Left lung (tissue), 14 donors: ENCODE measurements at places on chromosomes 1 and 21. TPM values are rescaled to one million over a fixed set of nuclear protein-coding genes. Genes with fewer than 3 reads are reported as not detected.

Gene CHI3L1
- polyA plus RNA-seq: 0.44 TPM

- no peak overlapping the region for H3K4me3 ChIP-seq
- no peaks in the 10 kb centered on the region for H3K27me3 ChIP-seq
- DNase-seq: no peak
- H3K27ac ChIP-seq: no peak overlapping the region
- H3K36me3 ChIP-seq: no peaks in the 10 kb centered on the region
These were observed 2.4 kb downstream of the SPRTN start for GRCh38 chr1:231340328-231341013.

DNA sequence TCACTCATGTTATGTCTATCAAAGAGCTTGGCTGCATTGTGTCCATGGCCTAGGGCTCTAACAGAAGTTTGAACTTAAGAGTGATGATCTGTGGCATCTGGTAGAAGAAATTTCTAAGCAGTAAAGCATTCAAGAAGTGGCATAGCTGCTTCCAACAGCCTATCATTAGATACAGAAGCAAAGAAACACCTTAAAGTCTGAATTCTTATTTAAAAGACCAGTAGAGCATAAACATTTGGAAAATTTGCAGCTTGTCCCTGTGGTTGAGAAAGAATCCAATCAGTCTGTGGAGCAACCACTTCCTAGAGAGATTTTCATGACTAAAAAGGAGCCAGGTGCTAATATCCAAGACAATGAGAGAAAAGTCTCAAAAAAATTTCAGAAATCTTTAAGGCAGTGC lies 165.5 kb downstream of the SNX7 start:
- no peaks in the 10 kb centered on the region for H3K36me3 ChIP-seq
- H3K27me3 ChIP-seq: no peaks in the 10 kb centered on the region
- DNase-seq: no peak
- no peak overlapping the region for H3K4me3 ChIP-seq

- no peaks in the 10 kb centered on the region for H3K4me1 ChIP-seq
- no peaks in the 10 kb centered on the region for H3K27me3 ChIP-seq
- H3K36me3 ChIP-seq: no peaks in the 10 kb centered on the region
- no peak overlapping the region for H3K4me3 ChIP-seq
- H3K27ac ChIP-seq: no peak overlapping the region
These were observed 29.3 kb downstream of the KRTAP10-1 start for GRCh38 chr21:44510508-44511218.

DNA sequence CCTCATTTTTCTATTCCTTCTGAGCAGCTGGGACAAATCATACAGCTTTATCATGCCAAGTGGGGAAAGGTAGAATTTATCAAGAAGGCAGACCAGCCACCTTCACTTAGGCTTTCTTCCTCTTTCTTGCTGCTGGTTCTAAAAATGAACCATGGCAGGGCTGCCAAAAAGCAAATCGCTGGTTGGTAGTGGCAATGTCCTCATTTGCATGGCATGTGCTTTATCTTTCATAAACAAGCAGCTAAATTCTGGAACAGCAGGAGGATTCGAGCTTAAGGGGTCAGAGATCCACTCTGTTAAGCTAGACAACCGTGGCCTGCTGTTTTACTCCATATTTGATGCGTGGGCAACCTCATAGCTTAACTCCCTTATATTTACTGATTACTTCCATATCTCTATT lies 91.3 kb downstream of the RPE65 start:
- H3K27ac ChIP-seq: no peak overlapping the region
- DNase-seq: no peak
- no peaks in the 10 kb centered on the region for H3K36me3 ChIP-seq
- H3K4me1 ChIP-seq: no peaks in the 10 kb centered on the region
- H3K27me3 ChIP-seq: no peaks in the 10 kb centered on the region
- no peak overlapping the region for H3K4me3 ChIP-seq

- no peak overlapping the region for H3K4me3 ChIP-seq
- peaks cover 7% of the 10 kb centered on the region for H3K27me3 ChIP-seq
- DNase-seq: no peak
- H3K4me1 ChIP-seq: no peaks in the 10 kb centered on the region
- no peak overlapping the region for H3K27ac ChIP-seq
These were observed 20.4 kb upstream of the EPHA8 start for GRCh38 chr1:22542886-22543285.
